Caco-2 (cell line): ENCODE measurements at places on chromosomes 1 and 21.

DNA sequence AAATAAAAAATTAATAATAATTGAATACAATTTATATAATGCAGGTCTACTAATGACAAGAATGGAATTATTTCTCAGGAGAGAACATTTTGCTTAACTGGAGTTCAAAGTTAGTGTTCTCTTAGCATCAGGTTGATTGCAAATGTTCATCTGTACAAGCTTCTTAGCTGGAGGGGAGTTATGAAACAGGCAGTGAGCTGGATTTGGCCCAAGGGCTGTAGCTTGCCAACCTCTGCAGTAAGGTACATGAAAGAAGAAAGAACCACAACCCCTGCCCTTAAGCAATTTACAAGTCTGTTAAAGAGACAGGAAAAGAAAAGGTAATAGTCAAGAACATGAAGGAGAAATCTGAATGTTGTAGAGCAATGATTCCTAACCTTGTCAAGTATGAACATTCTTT lies 17.0 kb downstream of the LPGAT1 start:
- no peak for DNase-seq

- no peak for DNase-seq
Measured at GRCh38 chr1:111251570-111251969, 24.1 kb downstream of the CHI3L2 start.

DNA sequence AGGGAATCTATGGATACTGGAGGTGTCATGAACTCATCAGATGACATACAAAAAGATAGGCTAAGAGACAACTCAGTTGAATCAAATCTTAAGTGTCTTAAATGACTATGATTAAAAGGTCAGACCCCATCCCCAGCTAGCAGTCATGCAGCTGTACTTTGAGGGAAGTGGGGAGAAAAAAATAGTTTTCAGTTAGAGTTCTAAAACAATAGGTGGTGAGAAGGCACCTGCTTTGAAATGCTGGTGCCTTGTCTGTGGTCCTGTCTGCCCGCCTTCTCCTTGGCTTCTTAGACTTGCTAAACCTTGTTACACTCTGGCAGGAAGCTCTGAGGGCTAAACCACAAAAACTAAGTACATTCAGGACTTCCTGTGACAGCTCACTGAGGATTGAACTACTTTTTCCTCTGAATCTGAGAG lies 15.3 kb downstream of the CD2 start:
- DNase-seq, result no peak

GRCh38 chr1:10510520-10511493 lies 36.1 kb downstream of the PEX14 start:
- no peak for DNase-seq

DNA sequence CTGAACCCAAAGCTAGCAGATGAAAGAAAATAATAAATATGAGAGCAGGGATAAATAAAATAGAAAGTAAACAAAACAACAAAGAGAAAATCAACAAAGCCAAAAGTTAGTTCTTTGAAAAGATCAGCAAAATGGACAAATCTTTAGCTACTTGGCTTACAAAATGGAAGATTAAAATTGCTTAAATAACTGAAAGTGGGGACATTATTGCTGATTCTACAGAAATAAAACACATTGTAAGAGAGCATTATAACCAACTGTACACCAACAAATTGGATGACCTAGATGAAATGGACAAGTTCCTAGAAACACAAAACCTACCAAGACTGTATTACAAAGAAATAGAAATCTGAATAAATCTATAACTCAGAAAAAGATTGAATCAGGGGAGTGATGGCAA lies 238.3 kb upstream of the C1orf87 start:
- no peak for DNase-seq

DNA sequence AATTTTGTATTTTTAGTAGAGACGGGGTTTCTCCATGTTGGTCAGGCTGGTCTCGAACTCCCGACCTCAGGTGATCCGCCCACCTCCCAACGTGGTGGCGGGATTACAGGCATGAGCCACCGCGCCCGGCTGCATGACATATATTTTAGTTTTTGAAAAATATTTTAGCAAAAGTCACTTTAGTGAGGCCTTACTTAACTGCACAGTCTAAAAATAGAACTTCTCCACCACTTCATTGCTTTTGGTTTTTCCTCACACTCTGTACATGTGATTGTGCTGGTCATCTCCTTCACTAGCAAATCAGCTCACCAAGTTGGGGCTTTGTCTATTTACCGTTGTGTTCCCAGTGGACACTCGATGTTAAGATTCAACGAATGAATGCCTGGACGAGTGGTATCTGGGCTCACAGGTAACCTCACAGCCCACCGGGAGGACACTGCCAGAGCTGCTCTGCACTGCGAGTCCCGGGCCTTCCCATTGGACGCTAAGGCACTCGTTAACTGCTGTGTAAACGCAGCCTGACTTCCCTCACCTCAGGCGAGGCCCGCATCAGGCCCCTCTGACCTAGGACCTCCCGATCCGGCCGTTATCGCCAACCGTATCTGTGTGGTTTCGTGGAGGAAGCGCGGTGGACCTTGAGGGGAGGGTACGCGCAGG lies 14.0 kb upstream of the ZNF692 start:
- DNase-seq, result peak; percentile 88

DNA sequence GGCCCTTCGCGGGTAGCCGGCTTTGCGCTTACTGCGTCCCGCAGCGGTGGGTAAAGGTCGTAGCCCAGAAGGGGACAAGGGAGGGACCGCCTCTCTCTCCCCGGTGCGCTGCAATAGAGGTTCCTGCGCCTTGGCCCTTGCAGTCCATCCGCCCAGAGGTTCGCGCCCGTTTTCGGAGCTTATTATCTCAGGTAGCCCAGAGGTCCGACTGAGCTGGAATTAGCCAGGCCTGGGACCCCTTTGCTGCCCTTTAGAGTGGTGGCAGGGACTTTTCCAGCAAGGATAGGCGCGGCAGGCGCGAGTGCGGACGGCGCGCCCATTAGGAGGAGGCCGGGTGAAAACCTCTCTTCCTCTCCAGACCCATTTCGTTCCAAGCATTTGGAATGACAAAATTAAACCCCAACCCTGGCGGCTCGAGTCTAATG lies 5.0 kb downstream of the LHX4 start:
- DNase-seq, result peak; percentile 43

DNA sequence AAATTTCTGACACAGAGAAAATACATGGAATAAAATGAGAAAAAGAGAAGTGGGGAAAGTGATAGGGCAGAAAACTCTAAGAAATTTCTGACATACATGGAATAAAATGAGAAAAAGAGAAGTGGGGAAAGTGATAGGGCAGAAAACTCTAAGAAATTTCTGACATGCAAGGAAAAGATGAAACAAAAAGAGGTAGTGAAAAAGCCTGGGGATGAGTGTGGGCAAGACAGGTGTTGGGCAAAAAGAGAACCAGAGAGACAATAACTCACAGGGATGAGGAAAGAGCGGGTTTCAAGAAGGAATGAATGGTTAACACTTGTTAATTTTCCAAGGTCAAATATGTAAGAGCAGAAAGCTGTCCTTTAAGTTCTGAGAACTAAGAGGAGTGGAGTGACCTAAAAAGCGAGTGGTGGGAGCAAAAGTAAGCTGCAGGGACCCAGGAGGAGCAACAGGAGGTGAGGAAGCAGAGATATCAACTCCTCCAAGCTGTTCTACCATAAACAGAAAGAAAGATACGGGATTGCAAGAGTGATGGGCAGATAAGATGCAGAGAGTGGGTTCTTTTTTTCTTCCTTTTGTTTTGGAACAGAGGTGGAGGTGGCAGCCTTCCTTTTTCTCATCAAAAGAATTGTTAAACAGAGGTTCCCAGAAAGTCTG lies 29.9 kb upstream of the EXO1 start:
- DNase-seq, result no peak

- no peak for DNase-seq
Measured at GRCh38 chr1:179322557-179322956, 29.0 kb downstream of the SOAT1 start.

DNA sequence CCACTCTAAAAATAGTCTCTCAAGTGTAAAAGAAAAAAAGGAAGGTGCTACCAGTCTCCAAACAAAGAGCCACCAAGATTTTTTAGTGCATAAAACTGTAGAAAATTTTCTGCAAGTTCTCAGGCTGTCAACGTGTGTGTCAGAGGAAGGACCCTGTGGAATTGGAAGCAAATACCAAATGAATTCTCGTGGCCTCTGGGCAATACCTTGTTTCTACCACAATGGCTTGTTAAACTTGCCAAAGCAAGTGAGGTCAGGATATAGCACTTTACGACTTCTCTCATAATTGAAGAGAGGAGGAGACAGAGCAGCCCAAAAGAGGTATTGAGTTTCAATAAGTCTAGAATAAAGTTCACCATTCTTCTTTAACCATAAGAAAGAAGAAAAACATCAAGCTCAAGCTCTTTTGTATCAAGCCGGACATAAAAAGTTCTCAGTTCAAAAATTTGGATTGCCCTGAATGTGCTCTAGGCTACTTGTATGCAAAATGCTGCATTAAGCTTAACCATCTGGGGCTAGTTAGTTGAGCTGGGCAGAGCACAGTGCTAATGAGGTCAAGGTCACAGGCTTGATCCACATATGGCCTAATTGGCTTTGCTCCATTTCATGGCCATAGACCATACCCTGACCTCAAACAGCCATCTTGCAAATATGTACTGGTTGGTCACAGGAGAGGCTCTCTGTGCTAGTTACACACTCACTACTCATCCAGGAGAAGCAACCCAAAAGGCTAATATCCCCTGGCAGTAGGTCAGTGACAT lies 60.5 kb downstream of the TBX15 start:
- DNase-seq, result no peak

GRCh38 chr1:116273042-116273783 lies 99.8 kb upstream of the ATP1A1 start:
- DNase-seq, result peak; percentile 3

- no peak for DNase-seq
Measured at GRCh38 chr1:119779869-119780356, 11.2 kb upstream of the HMGCS2 start.

- no peak for DNase-seq
Measured at GRCh38 chr21:43603233-43603626, 56.1 kb downstream of the HSF2BP start.

GRCh38 chr1:107172450-107173170 lies 31.8 kb downstream of the NTNG1 start:
- no peak for DNase-seq

DNA sequence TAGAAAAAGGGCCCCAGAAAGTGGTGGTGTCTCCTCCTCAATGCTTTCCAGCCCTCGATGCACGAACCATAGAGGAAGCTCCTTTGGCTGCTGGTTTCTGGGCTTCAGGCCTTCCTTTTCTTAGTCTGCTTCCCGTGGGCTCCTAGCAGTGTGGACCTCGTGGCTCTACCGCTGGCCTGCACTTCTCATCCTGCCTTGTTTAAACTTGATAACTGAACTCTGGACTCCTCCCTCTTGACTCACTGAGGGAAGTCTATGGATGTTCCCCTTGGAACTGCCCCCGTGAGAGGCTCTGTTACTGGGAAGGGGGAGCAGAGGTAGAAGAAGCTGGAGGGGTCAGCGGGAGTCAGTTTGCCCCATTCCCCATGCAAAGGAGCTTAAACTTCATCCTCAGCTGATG lies 75.3 kb upstream of the WDR26 start:
- no peak for DNase-seq

- peak; percentile 17 for DNase-seq
Measured at GRCh38 chr1:1005774-1006304, 5.9 kb upstream of the HES4 start.

GRCh38 chr1:205493241-205494085 lies 11.0 kb upstream of the CDK18 start:
- no peak for DNase-seq

- no peak for DNase-seq
Measured at GRCh38 chr1:8303141-8303540, 14.8 kb upstream of the SLC45A1 start.

DNA sequence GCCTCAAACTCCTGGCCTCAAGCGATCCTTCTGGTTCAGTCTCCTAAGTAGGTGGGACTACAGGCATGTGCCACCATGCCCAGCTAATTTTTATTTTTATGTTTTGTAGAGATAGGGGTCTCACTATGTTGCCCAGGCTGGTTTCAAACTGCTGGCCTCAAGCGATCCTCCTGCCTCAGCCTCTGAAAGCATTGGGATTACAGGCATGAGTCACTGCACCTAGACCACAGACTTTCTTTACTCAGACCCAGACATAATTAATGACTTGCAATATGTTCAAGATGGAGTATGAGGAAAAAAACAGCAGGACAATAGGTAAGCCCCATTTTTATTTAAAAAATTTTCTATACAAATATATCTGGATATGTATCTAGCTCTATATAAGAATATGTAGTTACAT lies 13.2 kb downstream of the KANK4 start:
- no peak for DNase-seq

DNA sequence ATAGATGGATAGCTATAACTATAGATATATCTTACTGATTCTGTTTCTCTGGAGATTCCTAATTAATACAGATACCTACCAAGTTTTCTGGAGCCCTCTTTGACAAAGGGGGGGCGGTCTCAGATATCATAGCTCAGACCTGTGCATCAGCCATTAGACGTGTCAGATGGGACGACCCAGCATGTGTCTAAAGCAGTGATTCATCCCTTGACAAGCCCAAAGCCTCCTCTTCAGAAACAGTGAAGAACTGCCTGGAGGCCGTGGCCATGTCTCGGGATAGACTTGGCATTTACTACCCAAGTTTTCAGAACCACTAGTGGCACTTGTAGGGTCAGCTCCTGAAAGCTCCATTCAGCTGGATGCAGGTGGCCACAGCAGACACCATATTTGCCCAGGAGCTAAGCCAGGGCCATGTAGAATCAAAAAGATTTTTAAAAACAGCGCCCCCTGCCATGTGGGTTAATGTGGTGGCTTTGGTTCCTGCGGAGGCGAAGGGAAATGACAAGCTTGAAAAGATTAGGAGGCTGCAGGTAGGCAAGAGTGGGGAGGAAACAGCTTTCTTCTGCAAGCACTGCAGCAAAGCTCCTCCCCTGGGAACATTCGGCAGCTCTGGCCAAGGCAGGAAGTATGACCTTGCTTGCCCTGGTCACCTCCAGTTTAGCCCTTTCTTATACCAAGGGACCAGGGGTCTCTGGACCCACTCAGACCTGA lies 82.2 kb downstream of the FBXO2 start:
- DNase-seq, result peak; percentile 13

DNA sequence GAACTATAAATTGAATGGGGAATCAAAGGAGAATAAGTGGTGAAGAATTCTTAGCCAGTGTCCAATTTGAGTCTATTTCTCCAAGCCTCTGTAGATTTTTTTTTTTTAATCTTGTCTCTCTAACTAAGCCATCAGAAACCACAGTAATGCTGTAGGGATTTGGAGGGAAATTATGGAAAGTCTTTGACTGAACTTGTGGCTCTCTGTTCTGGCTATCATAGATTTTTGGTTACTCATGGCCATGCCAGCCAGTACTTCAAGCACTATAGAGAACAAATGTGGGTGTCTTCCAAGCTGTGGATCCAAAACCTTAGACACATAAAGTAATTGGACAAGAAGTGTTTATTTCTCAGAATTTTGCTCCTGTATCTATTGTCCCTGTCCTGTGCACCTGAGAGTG lies 147.9 kb downstream of the LRRC40 start:
- DNase-seq, result no peak
